ENCODE measurements at places on chromosomes 3 and 15.

DNA sequence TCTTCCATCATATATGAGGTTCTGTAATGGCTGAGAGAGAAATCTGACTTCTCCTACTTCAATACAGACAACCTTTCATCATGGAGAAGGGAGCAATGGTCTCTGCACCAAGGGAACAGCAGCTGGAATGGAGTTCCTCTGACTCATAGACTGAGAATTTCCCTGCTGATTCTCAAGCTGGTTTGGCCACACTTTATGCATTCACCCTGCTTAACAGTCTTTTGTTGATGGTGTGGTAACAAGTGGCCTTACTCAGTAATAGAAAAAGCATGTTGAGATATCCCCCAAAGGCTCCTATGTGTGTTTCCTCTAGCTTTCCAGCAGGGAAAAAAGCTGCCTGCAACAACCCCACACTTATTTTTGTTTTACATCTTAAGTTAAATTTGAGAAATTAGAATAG, 138.1 kb downstream of the GREM1 start:
- DNase-seq = no peak

- DNase-seq = no peak
Observed at GRCh38 chr15:93020976-93021772, 67.8 kb downstream of the RGMA start.

DNA sequence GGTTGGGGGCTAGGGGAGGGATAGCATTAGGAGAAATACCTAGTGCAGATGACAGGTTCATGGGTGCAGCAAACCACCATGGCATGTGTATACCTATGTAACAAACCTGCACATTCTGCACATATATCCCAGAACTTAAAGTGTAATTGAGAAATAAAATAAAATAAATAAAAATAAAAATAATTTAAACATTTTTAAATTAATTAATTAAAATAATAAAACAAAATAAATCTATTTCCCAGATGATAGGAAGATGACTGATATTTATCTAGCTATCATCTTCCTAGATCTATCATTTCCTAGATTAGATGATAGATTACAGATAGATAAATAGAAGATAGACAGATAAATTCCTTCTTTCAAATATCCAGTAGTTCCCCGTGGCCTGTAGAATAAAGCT, 137.3 kb downstream of the OCA2 start:
- DNase-seq = no peak

DNA sequence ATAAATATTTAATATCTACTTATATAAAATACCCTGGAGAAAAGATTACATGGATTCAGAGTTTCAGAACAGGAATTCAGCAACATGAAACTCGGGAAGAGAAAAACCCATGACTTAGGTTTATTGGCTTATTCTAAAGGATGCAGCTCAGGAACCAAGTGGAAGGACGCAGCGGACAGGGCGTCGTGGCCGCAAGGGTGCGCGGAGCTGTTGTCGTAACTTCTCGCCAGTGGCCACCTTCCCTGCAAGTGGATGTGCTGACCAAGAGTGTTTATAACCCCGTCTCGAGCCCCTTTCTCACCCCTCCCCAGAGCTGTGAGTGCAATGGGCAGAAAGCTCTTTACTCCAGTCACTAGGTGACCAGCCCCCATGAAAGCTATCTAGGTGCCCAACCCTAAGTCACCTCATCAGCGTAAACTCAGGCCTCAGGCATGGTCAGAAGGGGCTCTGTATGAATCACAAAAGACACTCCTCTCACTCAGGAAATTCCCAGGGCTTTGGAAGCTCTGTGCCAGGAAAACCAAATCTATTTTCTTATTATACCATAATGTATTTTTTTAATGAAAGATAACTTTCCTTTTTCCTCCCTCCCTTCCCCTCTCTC, 77.3 kb downstream of the CHRNA7 start:
- DNase-seq = no peak

DNA sequence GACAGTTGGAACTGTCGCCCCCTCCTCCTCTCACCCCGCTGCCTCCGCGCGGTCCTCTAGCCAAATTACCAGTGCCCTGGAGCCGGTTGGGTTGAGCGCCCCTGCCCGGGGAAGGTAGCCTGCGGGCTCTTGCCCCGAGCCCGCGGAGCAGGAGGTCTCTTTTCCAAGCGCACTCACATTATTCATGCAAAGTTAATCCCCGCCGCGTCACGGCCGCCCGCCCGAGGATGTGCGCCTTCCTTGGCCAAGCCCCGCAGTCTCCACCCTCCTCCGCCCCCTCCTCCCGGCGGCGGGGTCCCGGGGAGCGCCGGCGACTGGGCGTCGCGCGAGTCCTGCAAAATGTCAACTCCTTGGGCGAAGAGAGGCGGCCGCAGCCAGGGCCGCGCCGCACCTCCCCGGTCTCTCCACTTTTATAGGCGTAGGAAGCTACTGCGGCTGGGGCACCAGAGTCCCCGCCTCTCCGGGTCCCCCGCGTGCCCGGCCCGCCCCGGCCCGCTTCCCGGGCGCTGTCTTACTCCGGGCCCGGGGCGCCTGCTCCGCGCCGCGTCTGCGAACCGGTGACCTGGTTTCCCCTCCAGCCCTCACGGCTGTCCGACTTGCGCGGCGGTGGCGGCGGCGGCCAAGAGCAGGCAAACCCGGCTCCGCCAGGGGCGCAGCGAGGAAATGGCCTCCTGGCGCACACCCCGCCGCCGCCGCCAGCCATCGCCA, at the start of gene THRB:
Gene THRB (minus strand): TSS at position 233 of the 708 bp plus-strand sequence.
- no peak for DNase-seq

All from GM12864 (cell line).